T-helper 1 cell (primary cell): ENCODE measurements at places on chromosomes 1 and 21.

GRCh38 chr1:175562452-175562851 lies 180.9 kb downstream of the TNR start:
- no peak for DNase-seq

GRCh38 chr1:39692152-39693074 lies 1.2 kb upstream of the HPCAL4 start:
- no peak for DNase-seq

- no peak for DNase-seq
Observed at GRCh38 chr1:152247316-152247715, 23.3 kb upstream of the HRNR start.

DNA sequence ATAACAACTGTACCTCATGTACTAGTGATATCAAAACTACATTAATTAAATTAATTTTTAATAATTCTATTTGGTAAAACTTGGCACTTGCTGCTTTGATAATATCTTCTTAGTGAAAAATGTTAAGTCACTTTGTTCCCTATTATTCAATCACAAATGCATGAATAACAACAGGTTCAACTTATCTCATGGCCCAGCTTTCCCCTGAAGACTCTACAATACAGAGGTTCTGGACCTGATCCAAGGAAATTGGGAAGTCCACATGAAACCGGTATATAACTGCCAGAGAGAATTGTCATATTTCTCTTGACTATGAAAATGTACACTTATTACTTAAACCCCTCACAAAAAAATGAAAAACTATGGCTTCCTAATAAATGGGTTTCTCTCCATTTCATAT lies 33.9 kb upstream of the PTPRC start:
- DNase-seq, result no peak

GRCh38 chr1:216960716-216961115 lies 237.5 kb upstream of the ESRRG start:
- no peak for DNase-seq

DNA sequence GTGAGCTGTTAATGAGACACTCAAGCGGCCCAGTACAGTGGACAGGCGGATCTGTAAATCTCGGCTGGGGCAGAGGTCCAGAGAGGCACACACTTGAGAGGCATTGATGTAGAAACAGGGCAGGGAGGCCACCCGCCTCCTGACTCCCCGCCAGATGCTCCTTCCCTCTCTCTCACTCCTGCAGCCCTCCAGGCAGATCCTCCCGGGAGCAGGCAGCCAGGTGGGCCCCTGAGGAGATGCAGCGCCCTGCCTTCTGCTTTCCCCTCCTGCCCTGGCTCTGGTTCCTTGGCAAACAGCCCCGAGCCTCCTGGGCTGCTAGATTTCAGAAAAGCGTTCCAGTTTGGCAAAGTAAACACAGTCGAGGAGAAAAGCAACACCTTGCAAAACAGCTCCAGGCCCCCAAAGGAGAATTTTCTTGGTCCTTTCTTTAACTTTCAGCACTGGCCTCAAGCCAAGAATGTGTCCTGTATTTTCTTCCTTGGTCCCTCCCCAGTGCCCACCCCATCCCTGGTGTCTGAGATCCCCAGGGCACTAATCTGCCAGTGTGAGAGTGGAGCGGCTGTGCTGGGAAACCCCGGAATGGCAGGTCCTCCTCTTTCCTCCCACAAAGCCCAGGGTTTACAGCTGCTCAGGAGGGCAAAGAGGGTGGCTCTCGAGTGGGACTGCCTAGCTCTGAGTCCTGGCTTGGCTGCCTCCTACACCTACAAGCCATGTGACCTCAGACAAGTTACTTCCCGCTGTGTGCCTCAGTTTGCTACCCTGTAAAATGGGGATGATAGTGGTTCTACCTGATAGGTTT lies 29.4 kb upstream of the IFNLR1 start:
- DNase-seq, result no peak

- no peak for DNase-seq
Observed at GRCh38 chr1:9362488-9362887, 69.8 kb downstream of the SPSB1 start.

DNA sequence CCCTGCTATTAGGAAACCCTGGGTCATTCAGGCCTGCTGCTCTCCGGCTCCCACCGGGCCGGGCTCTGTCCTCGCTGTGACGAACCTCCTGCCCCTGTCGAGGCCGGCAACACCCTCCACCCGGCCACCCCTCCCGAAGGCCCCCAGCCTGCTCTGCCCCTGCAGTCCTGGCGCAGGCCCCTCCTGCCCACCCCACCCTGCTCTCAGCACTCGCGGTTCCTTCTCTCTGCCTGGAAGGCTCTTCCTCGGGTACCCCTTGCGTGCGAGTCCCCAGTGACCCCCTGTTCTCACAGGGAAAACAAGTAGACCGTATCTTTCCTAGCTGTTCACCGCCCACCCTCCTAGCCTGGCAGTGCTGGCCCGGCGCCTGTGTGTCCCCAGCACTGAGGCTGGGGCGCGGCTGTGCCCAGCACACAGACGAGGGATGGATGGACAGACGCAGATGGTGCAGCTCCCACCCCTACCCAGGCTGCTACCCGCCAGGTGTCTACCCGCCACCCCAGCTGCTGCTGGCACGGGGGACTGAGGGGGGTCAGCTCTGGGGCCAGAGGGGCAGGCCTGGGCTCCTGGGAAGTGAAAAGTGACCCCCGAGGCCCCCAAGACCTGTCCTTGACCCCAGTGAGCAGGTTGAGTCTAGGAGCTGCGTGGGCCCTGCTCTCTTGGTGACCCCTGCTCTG lies 3.1 kb upstream of the VWA1 start:
- DNase-seq, result no peak

DNA sequence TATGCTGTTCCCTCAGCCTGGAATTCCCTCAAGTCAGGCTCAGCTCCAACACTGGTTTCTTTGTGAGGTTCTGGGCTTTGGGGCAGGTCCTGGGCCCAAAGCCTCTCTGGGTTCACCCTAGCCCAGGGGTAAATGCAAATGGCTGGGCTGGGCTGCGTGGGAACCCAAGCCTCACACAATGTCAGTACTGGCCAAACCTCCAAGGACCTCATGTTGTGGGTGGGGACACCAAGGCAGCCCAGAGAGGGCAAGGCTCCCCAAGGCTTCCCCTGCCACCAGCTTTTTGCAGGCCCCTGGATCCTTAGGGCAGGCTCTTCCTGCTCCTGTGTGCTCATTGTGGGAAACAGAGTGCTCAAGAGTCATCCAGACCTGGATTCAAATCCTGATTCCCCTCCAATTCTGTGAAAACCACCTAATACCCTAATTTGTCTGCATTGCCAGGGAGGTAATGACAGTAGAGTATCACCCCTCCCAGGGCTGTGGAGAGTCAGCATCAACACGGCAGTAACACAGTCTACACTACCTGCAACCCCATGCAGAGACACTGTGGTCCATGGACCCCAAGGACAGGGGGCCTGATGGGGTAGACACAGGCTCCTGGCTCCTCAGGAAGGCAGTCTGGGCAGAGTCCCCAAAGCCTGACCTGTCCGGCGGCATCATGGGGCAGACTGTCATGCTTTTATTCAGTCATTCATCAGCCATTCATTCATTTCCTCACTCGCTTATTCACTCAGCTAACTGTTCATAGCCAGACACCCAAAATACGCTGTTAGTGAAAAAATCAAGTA lies 85.7 kb downstream of the DMRTB1 start:
- no peak for DNase-seq

GRCh38 chr1:7576946-7577657 lies 194.0 kb upstream of the VAMP3 start:
- no peak for DNase-seq

GRCh38 chr1:48674641-48675040 lies 102.0 kb downstream of the BEND5 start:
- no peak for DNase-seq

GRCh38 chr1:96309783-96310182 lies 411.8 kb upstream of the PTBP2 start:
- DNase-seq, result no peak

DNA sequence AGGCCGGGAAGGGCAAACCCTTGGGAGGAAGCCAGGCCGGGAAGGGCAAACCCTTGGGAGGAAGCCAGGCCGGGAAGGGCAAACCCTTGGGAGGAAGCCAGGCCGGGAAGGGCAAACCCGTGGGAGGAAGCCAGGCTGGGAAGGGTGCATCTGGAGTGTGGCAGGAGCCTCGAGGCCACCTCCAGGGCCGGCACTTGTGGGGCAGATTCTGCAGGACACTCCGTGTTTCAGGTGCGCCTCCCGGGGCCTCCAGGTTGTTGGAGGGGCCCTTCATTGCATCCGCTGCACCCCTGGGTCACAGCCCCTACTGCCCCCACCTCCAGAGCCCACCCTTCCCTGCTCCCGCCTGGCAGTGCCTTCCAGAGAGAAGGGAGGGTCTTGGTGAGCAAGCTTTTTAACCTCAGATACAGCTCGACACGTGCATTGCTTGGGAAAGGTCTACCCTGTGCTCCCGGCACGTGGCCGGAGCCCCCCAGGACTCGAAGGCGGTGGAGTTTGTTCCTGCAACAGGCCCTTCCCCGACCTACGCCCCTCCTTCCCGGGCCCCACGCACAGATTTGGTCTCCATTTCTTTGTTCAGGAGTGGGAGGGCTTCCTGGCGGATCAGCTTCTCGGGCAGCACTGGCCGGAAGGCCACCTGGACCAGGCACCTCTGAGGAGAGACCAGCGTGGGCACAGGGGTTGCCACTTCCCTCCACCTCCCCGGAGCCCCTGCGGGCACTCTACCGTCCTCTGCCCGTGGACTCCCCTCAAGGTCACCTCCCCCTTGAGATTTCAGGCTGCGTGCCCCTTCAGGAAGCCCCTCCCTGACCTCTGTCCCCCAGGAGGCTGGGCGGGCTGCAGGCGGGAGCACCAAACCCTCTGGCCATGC lies 9.4 kb upstream of the TMEM52 start:
- DNase-seq, result no peak

DNA sequence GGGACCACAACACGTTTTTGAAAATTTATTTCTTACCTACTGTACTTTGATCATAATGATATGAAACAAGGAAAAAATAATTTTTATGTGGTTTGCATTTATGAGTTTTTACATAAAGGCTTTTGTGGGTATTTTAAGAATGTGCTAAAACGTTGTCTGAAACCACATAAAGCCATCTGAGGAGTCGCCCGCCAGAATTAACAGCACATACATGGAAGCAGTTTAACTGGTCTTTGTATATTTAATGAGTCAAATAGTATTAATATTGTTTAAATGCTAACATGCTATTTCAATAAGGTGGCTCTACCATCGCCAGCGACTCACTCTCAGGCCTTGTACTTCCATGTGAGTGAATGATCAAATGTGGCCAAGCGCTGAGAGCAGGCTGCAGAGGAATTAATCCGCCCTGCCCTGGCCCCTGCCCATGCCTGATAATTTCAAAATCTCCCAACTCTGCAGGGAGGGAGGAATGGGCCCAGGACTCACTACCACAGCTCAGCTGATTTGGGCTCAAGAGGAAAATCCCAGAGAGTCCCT lies 49.6 kb downstream of the SLC66A1 start:
- no peak for DNase-seq

GRCh38 chr21:37253991-37254390 lies 13.1 kb downstream of the VPS26C start:
- DNase-seq, result no peak

DNA sequence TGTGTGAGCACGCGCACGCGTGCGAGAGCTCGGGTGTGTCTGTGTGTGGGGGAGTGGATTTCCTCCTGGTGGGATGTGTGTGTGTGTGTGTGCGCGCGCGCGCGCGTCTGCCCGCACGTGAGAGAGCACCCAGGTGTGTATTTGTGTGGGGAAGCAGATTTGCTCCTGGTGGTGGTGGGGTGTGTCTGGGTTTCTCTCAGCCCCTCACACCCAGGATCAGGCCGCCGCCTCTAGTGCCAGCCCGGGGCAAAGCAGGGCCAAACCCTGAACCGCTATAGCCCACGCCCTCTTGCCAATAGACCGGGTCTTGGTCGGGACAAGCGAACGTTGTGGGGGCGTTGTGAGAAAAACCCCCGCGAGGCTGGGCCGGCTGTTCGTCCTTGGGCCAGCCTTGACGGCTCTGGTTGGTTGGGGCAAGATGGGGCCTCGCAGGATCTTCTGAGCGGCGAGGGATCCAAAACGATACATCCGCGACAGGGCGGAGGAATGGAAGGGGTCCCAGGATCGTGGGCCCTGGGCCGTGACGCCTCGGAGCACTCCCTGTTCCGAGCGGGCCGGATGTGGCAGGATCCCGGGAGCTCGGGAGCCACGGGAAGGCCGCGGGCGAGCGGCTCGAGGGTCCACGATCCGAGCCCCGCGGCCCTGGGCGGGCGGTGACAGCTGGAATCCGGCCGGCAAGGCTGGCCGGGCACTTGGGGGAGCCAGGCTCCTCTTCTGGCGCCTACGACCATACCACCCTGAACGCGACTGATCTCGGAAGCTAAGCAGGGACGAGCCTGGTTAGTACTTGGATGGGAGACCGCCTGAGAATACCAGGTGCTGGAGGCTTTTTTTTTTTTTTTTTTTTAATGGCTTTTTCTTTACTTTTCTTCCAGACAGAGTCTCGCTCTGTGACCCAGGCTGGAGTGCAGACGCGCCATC lies 68.2 kb downstream of the RNF187 start:
- no peak for DNase-seq

GRCh38 chr1:78667939-78668338 lies 18.3 kb downstream of the IFI44 start:
- DNase-seq, result no peak

DNA sequence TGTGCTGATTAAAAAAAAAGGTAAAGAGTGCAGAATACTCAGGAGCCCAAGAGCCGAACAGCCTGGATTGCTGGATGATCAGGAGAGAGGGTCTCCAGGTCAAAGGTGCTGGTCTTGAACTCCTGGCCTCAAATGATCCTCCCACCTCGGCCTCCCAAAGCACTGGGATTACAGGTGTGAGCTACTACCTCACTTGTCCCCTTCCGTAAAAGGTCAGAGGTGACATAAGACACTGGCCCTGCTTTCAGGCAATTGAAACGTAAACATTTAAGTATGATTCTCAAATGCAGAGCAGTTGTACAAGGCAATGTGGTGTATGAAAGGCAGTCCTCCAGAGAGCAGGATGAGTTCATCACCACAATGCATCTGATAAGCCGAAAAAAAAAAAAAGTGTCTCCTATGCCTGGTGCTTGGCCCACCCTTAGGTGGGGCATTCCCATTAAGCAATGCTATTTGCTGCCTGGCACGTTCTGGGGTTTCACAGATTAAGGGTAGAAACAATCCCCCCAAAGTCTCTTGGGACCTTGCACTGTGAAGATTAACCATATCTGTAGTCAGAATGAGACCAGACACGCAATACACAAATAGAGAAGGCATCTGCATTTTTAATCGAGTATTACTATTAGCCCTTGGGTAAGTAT lies 47.7 kb downstream of the PARP1 start:
- no peak for DNase-seq

GRCh38 chr1:165542015-165542631 lies 1.7 kb upstream of the LRRC52 start:
- no peak for DNase-seq

GRCh38 chr1:158037008-158037865 lies 43.8 kb downstream of the KIRREL1 start:
- no peak for DNase-seq
